HCT116 (cell line): ENCODE measurements at places on chromosomes 7 and 10. TPM values are rescaled to one million over a fixed set of nuclear protein-coding genes. Genes with fewer than 3 reads are reported as not detected.
A peak's percentile ranks its signal among the peaks of the same experiment; 100 is the strongest.

- H3K27ac ChIP-seq: no peak overlapping the region
- no peak overlapping the region for H3K4me3 ChIP-seq
- H3K4me1 ChIP-seq: peaks cover 17% of the 10 kb centered on the region
- DNase-seq: no peak
Observed at GRCh38 chr7:90594751-90595317, 1.3 kb upstream of the CDK14 start.

- no peak overlapping the region for H3K27ac ChIP-seq
- H3K4me1 ChIP-seq: no peaks in the 10 kb centered on the region
- peaks cover 58% of the 10 kb centered on the region for H3K27me3 ChIP-seq
- H3K4me3 ChIP-seq: no peak overlapping the region
- no peaks in the 10 kb centered on the region for H3K36me3 ChIP-seq
- no peak for DNase-seq
Observed at GRCh38 chr7:31087351-31087750, 35.2 kb downstream of the ADCYAP1R1 start.

GRCh38 chr10:103202319-103202718, 9.2 kb upstream of the NT5C2 start:
- no peaks in the 10 kb centered on the region for H3K36me3 ChIP-seq
- H3K27ac ChIP-seq: no peak overlapping the region
- DNase-seq: no peak
- H3K4me3 ChIP-seq: no peak overlapping the region
- peaks cover 17% of the 10 kb centered on the region for H3K4me1 ChIP-seq

DNA sequence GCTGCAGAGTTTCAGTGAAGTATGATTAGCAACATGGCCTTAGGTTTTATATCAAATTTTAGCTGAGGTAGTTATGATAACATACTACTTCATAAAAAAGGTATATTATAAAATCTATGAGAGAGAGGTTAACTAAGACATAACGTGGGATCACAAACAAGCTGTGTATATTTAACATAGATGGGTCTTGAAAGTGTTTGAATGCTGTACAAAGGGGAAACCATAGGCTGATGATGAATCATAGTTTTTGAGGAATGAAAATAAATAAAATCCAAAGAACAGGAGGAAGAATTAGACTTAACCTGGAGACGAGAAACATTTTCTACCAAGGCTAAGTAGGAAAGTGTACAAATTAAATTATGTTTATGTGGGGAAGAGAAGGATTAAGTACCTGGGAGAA, 119.0 kb downstream of the GNAI1 start:
- no peaks in the 10 kb centered on the region for H3K4me1 ChIP-seq
- H3K4me3 ChIP-seq: no peak overlapping the region
- no peaks in the 10 kb centered on the region for H3K27me3 ChIP-seq
- no peaks in the 10 kb centered on the region for H3K36me3 ChIP-seq
- DNase-seq: no peak

GRCh38 chr7:7720750-7721621, 2.6 kb upstream of the RPA3 start:
- no peak overlapping the region for H3K27ac ChIP-seq
- no peak overlapping the region for H3K4me3 ChIP-seq
- H3K36me3 ChIP-seq: no peaks in the 10 kb centered on the region
- no peaks in the 10 kb centered on the region for H3K27me3 ChIP-seq

- no peaks in the 10 kb centered on the region for H3K4me1 ChIP-seq
- no peak for DNase-seq
Observed at GRCh38 chr7:44398953-44399574, 73.7 kb upstream of the CAMK2B start.

DNA sequence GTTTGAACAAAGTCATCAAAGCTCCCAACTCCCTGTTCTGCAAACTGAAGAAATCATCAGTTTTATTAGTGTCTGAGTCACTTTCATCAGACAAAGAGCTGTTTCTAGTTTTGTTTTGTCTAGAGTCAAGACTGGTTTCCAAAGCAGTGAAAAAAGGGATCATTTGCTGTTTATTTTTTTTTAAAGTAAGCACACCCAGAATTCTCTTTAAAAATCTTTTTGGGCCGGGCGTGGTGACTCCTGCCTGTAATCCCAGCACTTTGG, 972.0 kb upstream of the CELF2 start:
- H3K27ac ChIP-seq: no peak overlapping the region
- no peaks in the 10 kb centered on the region for H3K36me3 ChIP-seq
- H3K4me1 ChIP-seq: no peaks in the 10 kb centered on the region
- no peaks in the 10 kb centered on the region for H3K27me3 ChIP-seq

- DNase-seq: no peak
- no peaks in the 10 kb centered on the region for H3K4me1 ChIP-seq
- H3K27me3 ChIP-seq: no peaks in the 10 kb centered on the region
- no peaks in the 10 kb centered on the region for H3K36me3 ChIP-seq
Observed at GRCh38 chr10:36494371-36494770, 631.0 kb upstream of the ANKRD30A start.

- H3K27ac ChIP-seq: no peak overlapping the region
- H3K4me1 ChIP-seq: no peaks in the 10 kb centered on the region
- H3K36me3 ChIP-seq: no peaks in the 10 kb centered on the region
- H3K4me3 ChIP-seq: no peak overlapping the region
Observed at GRCh38 chr10:32315424-32315823, 31.5 kb downstream of the EPC1 start.

DNA sequence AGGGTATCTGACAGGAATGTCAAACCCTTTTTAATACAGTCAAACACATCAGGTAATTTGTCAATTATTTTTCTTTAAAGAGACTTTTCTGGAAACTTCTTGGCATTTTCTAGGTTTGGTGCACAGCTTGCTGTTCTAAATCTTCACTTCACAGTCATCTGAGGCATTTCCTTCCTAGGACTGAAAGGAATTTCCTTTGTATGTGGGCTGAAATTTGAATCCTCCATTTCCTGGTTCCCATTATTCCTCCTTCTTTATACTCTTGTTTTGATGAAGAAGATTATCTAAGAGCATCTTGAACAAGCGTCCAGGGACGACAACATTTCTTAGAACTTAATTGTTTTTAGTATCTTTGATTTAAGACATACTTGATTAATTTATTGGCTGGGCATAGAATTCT, 24.9 kb downstream of the CALD1 start:
- H3K27me3 ChIP-seq: no peaks in the 10 kb centered on the region
- no peaks in the 10 kb centered on the region for H3K4me1 ChIP-seq
- no peak for DNase-seq
- no peak overlapping the region for H3K4me3 ChIP-seq

- no peak overlapping the region for H3K4me3 ChIP-seq
- H3K36me3 ChIP-seq: no peaks in the 10 kb centered on the region
- H3K27ac ChIP-seq: no peak overlapping the region
- peaks cover 11% of the 10 kb centered on the region; the same call in 1 of the 2 replicates for H3K27me3 ChIP-seq
Observed at GRCh38 chr10:33524041-33524440, 189.6 kb upstream of the NRP1 start.

GRCh38 chr10:110267276-110267675, 37.4 kb downstream of the SMNDC1 start:
- DNase-seq: no peak
- H3K4me1 ChIP-seq: no peaks in the 10 kb centered on the region
- no peak overlapping the region for H3K4me3 ChIP-seq
- H3K36me3 ChIP-seq: no peaks in the 10 kb centered on the region
- no peaks in the 10 kb centered on the region for H3K27me3 ChIP-seq

- no peaks in the 10 kb centered on the region for H3K4me1 ChIP-seq
- no peaks in the 10 kb centered on the region for H3K36me3 ChIP-seq
- DNase-seq: no peak
- H3K27ac ChIP-seq: no peak overlapping the region
- no peaks in the 10 kb centered on the region for H3K27me3 ChIP-seq
Observed at GRCh38 chr10:535051-535450, 154.4 kb downstream of the DIP2C start.

DNA sequence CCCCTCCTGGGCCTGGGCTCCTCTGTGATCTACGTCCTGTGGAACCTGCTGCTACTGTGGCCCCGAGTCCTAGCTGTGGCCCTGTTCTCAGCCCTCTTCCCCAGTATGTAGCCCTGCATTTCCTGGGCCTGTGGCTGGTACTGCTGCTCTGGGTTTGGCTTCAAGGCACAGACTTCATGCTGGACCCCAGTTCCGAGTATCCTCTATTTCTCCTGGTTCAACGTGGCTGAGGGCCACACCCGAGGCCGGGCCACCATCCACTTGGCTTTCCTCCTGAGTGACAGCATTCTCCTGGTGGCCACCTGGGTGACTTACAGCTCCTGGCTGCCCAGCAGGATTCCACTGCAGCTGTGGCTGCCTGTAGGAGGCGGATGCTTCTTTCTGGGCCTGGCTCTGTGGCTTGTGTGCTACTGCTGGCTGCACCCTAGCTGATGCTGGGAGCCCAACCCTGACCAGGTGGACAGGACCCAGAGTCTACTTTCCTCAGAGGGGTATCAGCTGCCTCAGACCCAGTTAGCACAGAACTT, 37.8 kb upstream of the MMD2 start:
- no peak overlapping the region for H3K27ac ChIP-seq
- no peak overlapping the region for H3K4me3 ChIP-seq
- H3K36me3 ChIP-seq: peaks cover 9% of the 10 kb centered on the region; the same call in 1 of the 2 replicates
- no peak for DNase-seq
- no peaks in the 10 kb centered on the region for H3K4me1 ChIP-seq

DNA sequence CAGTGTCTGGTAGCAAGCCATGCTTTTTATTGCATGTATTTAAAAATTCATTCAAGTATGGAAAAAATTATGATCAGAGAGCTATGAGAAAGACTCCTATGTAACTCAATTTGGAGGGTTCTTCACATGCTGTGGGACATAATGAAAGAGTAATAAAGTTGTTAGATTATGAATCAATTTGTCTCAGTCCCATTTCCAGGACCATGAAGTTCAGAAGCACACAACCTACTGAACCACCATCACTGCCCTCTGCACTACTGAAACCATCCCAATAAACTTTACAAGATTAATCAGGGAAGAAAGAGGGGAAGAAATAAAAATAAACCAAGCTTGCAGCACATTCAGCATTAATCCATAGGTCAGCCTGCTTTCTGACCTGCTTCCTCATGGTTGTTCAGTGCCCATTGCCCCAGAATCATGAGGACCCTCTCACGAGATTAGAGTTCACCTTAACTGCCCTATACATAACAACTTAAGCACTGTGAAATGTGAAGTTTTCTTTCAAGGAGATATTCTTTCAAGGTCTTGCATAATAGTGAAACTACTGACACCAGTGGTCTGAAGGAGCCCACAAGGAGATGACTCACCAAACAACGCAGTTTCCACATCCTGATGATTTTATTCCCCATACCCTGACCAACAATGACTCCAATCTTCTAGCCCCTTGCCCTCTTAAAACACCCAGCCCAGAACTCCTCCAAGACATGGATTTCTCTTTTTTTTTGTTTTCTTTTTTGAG, 171.5 kb upstream of the ADCY1 start:
- H3K27ac ChIP-seq: no peak overlapping the region
- DNase-seq: no peak
- no peaks in the 10 kb centered on the region for H3K4me1 ChIP-seq
- H3K27me3 ChIP-seq: peaks cover 15% of the 10 kb centered on the region; the same call in 1 of the 2 replicates
- H3K4me3 ChIP-seq: no peak overlapping the region
- H3K36me3 ChIP-seq: no peaks in the 10 kb centered on the region

GRCh38 chr7:127413326-127413725, 20.8 kb upstream of the ZNF800 start:
- no peak overlapping the region for H3K27ac ChIP-seq
- no peak overlapping the region for H3K4me3 ChIP-seq
- no peaks in the 10 kb centered on the region for H3K4me1 ChIP-seq
- H3K36me3 ChIP-seq: no peaks in the 10 kb centered on the region
- no peak for DNase-seq

DNA sequence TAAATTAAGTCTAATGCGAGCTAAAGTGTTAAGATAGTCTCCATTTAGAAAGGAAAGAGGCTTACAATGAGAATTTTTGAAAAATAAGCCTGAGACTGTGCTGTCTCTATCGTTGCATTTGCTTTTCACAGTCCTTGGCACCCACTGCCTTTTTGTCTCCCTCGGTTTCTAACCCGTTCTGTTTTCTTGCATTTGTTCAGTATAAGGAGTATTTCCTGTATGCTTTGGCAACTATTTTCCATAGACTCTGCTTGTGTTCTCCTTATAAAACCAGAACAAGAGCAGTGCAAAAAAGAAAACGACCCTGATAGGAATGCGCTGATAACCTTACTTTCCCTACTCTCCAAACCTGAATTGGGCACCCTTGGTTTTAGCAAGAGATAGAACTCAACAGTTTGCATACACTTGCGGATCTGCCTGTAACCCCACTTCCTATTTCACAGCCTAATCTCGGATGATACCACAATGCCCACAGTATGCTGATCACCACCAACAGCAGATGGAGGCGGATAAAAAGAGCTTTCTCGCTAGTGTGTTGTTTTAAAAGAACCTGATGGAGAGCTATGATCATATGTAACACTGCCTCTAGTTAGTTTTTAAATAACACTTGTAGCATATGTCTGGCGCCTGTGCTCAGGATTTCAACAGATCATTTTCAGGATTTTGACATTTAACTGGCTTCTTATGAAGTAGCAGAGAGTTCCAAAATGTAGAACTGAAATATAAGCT, 1.6 kb upstream of the ARHGAP12 start:
- peaks cover 61% of the 10 kb centered on the region for H3K4me1 ChIP-seq
- H3K4me3 ChIP-seq: peak overlapping the region; percentile 81
- H3K36me3 ChIP-seq: no peaks in the 10 kb centered on the region

DNA sequence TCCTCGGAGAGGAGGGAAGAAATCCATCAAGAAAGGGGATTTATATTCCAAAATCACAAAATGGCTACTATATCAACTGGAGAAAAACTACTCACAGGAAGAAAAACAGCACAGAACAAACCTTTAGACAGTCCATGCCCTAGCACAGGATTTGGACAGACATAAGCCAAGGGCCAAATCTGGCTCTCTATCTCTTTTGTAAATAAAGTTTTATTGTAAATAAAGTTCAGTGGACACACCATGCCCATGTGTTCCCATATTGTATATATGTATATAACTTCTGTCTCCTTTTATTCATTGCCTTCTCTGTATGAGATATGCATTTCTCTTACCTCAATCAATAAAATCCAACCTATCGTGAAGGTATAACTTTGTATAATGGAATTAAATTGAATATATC, 742.8 kb upstream of the LRRTM3 start:
- H3K4me1 ChIP-seq: no peaks in the 10 kb centered on the region
- no peak for DNase-seq
- no peaks in the 10 kb centered on the region for H3K27me3 ChIP-seq
- no peak overlapping the region for H3K27ac ChIP-seq
- H3K36me3 ChIP-seq: no peaks in the 10 kb centered on the region

- H3K4me3 ChIP-seq: no peak overlapping the region
- DNase-seq: no peak
- H3K27ac ChIP-seq: no peak overlapping the region
- no peaks in the 10 kb centered on the region for H3K36me3 ChIP-seq
Observed at GRCh38 chr10:88465765-88466164, 117.4 kb downstream of the RNLS start.

MNX1 gene
- 7.7 TPM for total RNA-seq

CTAGE8 gene
- 6.1 TPM for total RNA-seq

UBE2D1 gene
- total RNA-seq: 15.5 TPM

IL15RA gene
- total RNA-seq: 10.5 TPM

SLK gene
- total RNA-seq: 44.2 TPM

MARVELD1 gene
- total RNA-seq: 36.1 TPM

GARIN1A gene
- total RNA-seq: 0.49 TPM

PWWP2B gene
- 13.9 TPM for total RNA-seq

MACC1 gene
- total RNA-seq: 9.8 TPM

PRLHR gene
- not detected for total RNA-seq
